ENCODE measurements at places on chromosomes 13 and 19. TPM values are rescaled to one million over a fixed set of nuclear protein-coding genes. Genes with fewer than 3 reads are reported as not detected.

Gene CYP4F3
- polyA plus RNA-seq: 0.28 TPM

GRCh38 chr13:36362914-36363313 lies 16.7 kb upstream of the SPART start:
- no peak for DNase-seq

DNA sequence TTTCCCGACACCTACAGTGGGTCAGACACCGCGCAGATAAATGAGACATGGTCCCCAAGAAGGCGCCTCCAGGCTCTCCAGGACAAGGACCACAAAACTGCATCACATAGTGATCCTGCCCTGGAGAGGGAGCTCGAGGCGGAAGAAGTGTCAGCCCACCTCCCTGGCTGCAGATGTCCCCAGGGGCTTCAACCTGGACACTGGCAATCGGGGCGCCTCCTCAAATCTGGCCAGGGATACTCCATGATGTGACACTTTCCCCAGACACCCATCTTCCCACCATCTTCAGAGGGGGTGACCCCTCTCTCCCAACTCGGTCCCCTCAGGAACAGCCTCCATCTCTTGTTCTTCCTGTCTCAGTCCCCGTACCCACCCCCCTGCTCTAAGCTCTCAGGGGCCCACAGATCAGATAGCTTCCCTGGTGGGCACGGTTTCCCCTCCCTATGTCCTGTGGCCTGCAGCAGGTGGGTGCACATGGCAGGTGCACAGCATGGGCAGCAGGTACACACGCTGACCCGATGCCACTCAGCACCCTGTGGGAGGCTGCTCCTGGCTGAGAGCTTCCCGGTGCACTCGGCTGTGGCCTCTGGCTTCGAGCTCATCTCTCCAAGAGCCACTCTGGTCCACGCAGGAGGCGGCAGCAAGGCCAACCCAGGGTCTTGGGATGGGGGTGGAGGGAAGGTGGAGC lies 61.2 kb downstream of the PEPD start:
- no peak for DNase-seq

Gene NRTN
- 0.17 TPM for polyA plus RNA-seq

GRCh38 chr19:16233081-16233776 lies 35.5 kb downstream of the AP1M1 start:
- DNase-seq: no peak

Gene CASP14
- polyA plus RNA-seq: 3.4 TPM
